ENCODE measurements at places on chromosomes 2 and 18. TPM values are rescaled to one million over a fixed set of nuclear protein-coding genes. Genes with fewer than 3 reads are reported as not detected.

The BMP10 gene
- not detected for total RNA-seq

The KCNS3 gene
- total RNA-seq = 72.5 TPM

The SLC11A1 gene
- 0.07 TPM for total RNA-seq

The SERPINB12 gene
- total RNA-seq = not detected

The ACKR3 gene
- 2.7 TPM for total RNA-seq

The VSNL1 gene
- total RNA-seq = 0.94 TPM

The SPP2 gene
- total RNA-seq = 0.27 TPM

The OBSL1 gene
- total RNA-seq = 44.2 TPM

The ANKRD62 gene
- total RNA-seq = not detected

The EFHD1 gene
- 1.7 TPM for total RNA-seq

The CDK5R2 gene
- not detected for total RNA-seq

The THOC1 gene
- 38.9 TPM for total RNA-seq

The MC2R gene
- not detected for total RNA-seq

The CTAGE1 gene
- total RNA-seq = not detected

The CNGA3 gene
- total RNA-seq = not detected
